ENCODE measurements at places on chromosomes 3 and 15.

DNA sequence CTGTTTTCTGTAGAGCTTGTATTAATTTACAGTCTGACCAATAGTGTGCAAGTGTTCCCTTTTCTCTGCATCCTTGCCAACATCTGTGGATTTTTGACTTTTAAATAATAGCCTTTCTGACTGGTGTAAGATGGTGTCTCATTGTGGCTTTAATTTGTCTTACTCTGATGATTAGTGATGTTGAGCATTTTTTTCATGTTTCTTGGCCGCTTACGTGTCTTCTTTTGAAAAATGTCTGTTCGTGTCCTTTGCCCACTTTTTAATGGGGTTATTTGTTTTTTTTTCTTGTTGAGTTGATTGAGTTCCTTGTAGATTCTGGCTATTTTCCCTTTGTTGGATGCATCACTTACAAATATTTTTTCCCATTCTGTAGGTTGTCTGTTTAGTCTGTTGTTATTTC, 7.6 kb upstream of the ACOX2 start:
- no peak for DNase-seq

DNA sequence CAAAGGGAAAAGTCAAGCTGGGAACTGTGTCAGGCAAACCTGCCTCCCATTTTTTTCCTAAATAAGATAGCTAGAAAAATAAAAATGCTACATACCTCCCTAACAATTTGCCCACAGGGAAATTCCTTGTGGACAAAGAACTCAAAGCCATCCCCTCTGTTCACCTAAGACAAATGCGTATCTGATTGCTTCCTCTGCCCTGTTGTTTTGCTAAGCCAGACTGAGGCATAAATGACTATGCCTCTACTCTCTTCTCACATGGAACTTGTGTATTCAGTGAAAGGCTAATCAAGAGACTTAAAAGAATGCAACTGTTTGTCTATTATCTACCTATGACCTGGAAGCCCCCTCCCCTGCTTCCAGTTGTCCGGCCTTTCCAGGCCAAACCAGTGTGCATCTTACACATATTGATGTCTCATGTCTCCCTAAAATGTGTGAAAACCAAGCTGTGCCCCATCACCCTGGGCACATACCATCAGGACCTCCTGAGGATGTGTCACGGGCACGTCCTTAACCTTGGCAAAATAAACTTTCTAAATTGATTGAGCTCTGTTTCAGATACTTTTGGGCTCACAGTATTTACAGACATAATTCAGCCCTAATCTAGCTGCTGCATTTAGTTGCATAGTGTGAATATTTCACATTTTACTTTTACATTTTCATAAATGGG, 15.8 kb downstream of the CHD2 start:
- no peak for DNase-seq

- DNase-seq, result no peak
Observed at GRCh38 chr3:159800434-159801155, 188.0 kb upstream of the IL12A start.

- DNase-seq, result no peak
Observed at GRCh38 chr15:51576911-51577500, 45.6 kb downstream of the DMXL2 start.

GRCh38 chr15:96276438-96277210, 53.9 kb upstream of the NR2F2 start:
- DNase-seq, result no peak

DNA sequence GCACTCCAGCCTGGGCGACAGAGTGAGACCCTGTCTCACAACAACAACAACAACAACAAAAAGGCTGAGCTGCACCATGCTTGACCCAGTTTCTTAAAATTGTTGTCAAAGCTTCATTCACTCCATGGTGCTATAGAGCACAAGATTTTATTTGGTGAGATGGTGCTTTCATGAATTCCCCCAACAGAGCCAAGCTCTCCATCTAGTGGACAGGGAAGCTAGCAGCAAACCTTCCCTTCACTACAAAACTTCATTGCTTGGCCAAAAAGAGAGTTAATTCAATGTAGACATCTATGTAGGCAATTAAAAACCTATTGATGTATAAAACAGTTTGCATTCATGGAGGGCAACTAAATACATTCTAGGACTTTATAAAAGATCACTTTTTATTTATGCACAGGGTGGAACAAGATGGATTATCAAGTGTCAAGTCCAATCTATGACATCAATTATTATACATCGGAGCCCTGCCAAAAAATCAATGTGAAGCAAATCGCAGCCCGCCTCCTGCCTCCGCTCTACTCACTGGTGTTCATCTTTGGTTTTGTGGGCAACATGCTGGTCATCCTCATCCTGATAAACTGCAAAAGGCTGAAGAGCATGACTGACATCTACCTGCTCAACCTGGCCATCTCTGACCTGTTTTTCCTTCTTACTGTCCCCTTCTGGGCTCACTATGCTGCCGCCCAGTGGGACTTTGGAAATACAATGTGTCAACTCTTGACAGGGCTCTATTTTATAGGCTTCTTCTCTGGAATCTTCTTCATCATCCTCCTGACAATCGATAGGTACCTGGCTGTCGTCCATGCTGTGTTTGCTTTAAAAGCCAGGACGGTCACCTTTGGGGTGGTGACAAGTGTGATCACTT, 2.0 kb downstream of the CCR5 start:
- peak; percentile 14 for DNase-seq

GRCh38 chr3:50383750-50384149, 24.4 kb upstream of the TMEM115 start:
- no peak for DNase-seq

DNA sequence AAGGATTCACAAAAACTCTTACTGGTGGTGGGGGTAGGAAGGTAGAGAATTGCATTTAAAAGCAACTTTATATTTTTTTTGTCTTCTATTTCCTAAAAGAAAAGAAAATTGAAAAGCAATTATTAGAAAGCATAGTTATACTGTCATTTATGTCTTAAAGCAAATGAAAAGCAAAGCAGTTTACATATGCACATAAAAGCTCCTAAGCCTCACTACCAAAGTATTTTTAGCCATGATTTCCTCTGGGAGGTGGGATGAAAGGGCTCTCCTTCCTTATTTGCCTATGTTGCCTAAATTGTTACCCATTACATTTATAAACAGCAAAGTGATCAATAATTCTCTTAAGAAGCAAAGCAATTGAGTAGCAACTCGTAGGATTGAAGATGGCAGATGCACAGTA, 7.0 kb downstream of the ZNF445 start:
- no peak for DNase-seq

DNA sequence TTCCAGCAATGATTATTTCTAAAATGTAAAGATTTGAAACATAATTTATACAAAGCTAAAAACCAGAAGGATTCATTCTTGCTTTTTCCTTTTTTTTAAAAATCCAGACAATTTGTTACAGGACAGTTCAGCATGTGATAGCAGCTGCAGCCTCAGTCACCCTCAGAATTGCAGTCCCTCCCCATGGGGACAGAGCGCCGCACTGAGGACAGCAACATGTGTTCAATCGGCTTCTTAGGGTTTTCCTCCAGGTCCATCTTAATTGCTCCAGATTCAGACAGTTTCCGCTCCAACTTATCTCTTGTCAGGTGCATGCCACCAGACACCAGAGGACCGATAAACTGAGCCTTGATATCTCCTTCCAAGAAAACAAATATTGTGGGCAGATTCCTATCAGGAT, 134.9 kb upstream of the TBC1D5 start:
- no peak for DNase-seq

GRCh38 chr3:113423699-113424098, 17.6 kb downstream of the CFAP44 start:
- DNase-seq, result no peak

DNA sequence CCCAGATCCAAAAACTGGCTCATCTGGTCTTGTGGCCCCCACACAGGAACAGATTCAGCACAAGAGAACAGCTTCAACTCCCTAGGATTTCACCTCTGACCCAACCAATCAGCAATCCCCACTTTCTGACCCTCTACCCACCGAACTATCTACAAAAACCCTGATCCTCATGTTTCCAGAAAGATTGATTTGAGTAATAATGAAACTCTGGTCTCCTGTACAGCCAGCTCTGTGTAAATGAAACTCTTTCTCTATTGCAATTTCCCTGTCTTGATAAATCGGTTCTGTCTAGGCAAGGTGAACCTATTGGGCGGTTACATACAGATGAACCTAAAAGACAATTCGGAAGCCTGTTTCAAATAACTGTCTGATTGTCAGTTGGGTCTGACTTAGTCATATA, 847.6 kb upstream of the ALCAM start:
- no peak for DNase-seq

- no peak for DNase-seq
Observed at GRCh38 chr15:58442122-58442521, 10.3 kb downstream of the LIPC start.

GRCh38 chr3:57778494-57778893, 22.4 kb downstream of the SLMAP start:
- no peak for DNase-seq

- no peak for DNase-seq
Observed at GRCh38 chr15:78207110-78207458, 27.3 kb downstream of the ACSBG1 start.

DNA sequence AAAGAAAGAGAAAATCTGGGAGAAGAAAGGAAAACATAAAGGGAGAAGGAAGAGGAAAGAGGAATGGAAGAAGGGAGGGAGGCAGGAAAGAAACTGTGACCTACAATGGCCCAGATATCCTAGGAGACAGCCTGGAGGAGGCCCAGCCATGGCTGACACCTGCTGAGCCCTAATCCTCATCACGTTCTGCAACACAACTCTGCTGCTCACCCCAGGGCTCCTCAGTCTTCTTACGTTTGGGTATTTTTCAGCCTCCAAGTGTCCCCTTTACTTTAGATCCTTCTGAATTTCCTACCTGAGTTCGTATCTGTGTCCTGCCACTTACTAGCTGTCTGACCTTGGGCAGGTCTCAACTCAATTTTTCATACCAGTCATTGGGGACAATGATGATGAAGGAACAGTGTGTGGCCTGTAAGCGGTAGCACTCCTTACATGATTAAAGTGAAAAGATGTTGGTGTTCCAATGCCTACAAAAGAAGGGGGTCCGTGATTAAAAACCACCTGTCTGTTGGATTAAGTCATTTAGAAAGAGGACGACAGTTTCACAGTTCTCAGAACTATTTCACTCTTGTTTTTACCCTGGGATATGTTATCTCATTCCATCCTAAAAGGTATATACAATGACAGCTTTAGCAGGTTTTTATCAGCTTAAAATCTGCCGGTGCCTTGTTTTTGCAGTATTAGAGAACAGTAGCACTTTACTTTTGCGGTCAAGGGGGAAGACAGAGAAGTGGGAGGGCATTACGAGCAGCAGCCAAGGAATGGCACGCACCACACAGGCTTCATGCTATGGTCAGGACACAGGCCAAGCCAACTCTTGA, 47.4 kb downstream of the CCR4 start:
- DNase-seq, result peak; percentile 28

DNA sequence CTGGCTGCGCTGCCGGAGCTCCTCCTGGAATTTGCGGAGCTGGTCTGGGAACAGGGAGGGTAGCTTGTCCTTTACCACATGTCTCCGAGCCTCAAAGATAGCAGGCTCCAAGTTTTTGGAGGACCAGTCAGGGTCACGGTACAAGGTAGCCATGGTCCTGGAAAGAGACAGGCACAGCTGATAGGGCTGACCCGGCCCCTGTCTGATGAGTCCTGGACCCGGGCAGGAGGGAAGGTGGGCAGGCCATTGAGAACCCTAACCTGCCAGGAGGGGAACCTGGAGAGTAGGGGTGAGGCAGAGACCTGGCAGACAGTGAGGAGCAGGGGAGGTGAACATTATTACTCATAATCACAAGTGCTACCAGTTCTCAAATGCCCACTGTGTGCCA, 20.4 kb upstream of the EHD4 start:
- DNase-seq, result no peak

GRCh38 chr3:70805061-70805889, 492.8 kb upstream of the MDFIC2 start:
- DNase-seq, result no peak

- DNase-seq, result no peak
Observed at GRCh38 chr3:48426401-48426909, 3.4 kb downstream of the PLXNB1 start.

DNA sequence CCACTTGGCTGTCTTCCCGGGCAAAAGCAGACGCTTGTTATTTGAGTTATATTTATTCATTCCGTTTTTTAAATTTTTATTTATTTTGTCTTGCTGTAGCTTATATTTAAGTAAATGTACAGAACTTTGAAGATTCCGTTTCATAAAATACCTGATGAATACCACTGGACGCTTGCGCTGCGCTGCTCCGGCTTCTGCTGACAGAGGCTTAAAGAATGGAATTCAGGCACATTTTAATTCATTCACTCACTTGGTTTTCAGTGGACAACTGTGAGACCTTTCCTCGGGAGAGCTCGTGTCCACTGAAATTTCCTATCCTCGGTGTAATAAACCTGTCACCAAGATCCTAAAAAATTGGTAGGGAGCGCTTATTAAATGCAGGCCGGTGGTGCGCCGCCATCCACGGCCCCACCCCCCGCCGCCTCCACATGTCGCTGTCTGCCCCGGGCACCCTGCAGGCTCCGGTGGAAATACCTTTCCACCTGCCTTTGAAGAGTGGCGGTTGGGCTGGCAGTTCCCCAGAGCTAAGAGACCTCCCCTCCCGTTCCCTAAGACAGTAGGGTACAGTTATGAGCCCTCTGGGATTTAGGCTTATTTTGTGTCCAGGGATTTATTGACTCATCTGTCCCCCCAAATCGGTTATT, 62.5 kb upstream of the UBE2E1 start:
- no peak for DNase-seq

- no peak for DNase-seq
Observed at GRCh38 chr15:93359060-93359408, 270.0 kb upstream of the RGMA start.

DNA sequence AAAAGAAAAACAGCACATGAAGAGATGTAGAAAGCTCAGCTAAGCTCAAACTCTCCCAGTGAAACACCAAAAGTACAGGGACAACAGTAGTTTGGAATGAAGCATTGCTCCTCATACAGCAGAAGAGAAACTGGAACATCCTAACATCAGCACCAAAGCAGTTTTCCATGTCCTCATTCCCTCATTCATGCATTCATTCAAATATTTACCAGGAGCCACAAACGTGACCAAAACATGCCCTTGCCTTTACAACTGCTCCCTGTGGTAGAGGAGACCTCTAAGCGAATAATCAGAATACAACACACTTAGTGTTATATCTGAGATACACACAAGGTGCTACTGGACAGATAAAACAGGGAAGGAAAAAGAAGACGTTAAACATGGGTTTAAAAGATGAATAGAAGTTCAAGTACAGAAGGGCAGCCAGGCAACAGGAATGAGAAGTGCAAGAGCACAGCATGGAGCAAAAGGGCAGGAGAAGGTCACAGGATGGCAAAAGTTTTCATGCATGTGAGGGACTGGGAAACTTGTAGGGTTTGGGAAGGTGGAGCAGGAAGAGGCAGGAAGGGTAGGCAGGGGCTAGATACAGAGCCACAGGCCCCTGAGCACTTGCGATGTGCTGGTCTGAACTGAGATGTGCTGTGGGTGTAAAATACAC, 58.5 kb upstream of the LMCD1 start:
- DNase-seq, result no peak

- no peak for DNase-seq
Observed at GRCh38 chr3:187946163-187946691, 201.0 kb upstream of the BCL6 start.

GRCh38 chr3:45871780-45872179, 14.6 kb upstream of the CCR9 start:
- no peak for DNase-seq

GRCh38 chr3:436053-436452, 239.5 kb downstream of the CHL1 start:
- no peak for DNase-seq

- DNase-seq, result peak; percentile 71
Observed at GRCh38 chr3:177337541-177338331, 140.5 kb upstream of the TBL1XR1 start.

All from stimulated activated naive CD4-positive, alpha-beta T cell treated with Interleukin-2 at 50 U/mL for 16 hours (primary cell).